ENCODE measurements at places on chromosomes 11 and 22.
A peak's percentile ranks its signal among the peaks of the same experiment; 100 is the strongest.

GRCh38 chr11:117959438-117960149 is 26.6 kb upstream of the IL10RA start:
- no peak for DNase-seq

- DNase-seq = no peak
These were observed 256.5 kb downstream of the CNTN5 start for GRCh38 chr11:99277281-99277680.

DNA sequence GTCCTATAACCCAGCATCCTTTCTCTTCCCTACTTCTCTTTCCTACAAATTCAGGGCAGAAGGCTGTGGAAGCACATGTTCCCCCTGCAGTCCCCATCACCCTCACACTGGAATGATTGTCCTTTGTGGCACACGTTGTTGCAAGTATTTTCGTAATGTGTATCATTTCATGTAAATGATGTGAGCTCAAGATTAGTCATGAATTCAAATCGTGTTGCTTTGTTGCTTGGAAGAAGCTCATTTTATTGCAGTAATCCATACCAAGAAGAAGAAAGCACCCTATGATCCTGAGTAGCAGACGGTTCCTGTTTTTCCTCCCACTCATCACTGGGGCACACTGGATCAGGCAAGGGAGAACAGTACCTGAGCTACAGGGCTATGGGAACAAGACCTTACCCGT is 173.4 kb downstream of the NCAM1 start:
- DNase-seq = no peak

DNA sequence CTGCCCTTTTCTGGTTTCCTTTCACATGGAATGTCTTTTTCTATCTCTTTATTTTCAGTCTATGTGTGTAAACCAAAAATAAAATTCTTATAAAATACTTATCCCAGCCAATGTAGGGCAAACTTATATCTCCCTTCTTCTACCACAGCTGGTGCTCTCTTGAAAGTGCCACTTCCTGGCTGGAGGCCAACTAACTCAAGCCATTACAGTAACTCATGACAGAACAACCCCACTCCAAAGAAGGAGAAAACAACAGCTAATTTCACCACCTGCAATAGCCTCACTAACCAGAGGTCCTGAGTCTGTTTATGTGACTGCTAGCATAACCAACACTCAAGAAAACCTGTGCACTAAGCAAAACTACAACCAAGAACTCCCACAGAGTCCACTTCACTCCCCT is 74.9 kb upstream of the DBX1 start:
- no peak for DNase-seq

GRCh38 chr11:65887723-65888162 is 528 bp downstream of the FIBP start:
- no peak for DNase-seq

- no peak for DNase-seq
These were observed 22.9 kb downstream of the MORC2 start for GRCh38 chr22:30945653-30946052.

DNA sequence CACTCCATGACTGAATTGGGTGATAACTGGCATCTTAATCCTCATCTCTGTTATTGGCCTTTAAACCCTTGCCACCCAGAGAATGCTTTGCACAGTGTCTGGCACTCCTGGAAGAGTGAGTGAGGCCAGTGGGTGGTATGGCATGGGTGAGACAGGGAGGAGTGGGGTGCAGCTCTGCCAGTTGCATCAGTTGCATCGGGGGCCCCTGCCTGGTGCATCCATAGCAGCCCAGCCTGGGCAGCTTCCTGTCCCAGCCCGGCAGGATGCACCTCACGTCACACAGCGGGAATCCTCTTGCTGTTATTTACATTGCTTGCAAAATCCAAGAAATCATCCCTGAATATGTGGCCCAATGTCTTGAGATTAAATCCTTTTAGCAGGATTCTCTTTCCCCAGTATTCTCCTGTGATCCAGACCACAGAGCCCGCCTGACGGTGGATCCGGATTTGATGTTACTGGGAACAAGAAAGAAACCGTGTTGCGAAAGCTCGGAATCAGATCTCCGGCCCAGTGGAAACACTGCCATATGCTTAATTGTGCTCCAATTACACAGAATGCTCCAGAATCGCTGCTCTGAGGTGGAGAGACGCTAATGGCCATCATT is 37.6 kb upstream of the MN1 start:
- DNase-seq = no peak

GRCh38 chr22:49392841-49393510 is 434.7 kb downstream of the BRD1 start:
- DNase-seq = no peak

DNA sequence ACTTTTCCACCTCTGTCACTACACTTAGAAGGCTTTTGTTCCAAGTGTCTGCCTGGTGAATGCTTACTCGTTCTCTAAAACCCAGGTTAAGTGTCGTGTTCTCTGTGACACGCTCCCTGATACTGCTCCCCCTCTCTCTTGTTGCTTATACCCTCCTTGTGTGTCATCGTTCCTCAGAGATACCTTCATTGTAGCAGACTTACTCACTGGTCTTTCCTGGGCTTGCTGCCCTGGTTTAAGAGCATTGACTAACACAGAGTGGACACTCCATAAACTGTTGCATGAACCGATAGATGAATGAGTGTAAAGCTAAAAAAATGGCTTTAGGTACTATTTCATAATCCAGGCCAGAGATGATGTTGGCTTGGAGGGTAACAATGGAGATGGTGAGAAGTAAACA is 171.3 kb downstream of the GRIK4 start:
- DNase-seq = no peak

DNA sequence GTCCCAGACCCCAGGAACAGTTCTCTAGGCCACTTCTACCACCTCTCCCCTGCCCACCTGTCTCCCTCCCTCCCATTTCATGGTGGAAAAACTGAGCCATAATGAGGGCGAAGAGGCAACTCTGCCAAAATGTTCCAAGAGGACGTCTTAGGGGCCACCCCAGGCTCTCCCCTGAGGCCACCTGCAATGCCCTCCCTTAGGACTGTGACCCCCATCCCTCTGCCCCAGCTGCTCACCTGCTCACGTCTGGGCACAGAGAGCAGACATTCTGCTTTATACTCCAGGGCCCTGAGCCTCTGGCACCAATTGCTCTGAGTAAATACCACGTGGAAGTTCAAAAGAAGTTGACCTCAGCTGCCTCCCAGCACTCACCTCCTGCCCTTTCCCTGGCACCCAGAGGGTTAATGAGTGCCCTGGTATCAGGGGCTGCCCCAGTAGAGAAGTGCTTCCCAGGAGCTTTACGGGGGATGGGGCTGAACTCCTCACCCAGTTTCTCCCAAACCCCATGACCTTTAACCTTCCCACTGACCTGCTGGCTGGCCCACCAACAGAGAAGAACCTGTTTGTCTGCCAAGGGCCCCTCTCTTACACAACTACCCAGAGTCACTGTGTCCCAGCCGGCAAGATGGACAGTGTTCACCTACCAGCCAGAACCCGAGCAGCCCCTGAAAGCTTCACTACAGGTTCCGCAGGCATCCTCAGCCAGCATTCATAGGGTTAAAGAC is 627 bp upstream of the APOA5 start:
- no peak for DNase-seq

- no peak for DNase-seq
These were observed 108.5 kb downstream of the TP53I11 start for GRCh38 chr11:44842220-44842619.

DNA sequence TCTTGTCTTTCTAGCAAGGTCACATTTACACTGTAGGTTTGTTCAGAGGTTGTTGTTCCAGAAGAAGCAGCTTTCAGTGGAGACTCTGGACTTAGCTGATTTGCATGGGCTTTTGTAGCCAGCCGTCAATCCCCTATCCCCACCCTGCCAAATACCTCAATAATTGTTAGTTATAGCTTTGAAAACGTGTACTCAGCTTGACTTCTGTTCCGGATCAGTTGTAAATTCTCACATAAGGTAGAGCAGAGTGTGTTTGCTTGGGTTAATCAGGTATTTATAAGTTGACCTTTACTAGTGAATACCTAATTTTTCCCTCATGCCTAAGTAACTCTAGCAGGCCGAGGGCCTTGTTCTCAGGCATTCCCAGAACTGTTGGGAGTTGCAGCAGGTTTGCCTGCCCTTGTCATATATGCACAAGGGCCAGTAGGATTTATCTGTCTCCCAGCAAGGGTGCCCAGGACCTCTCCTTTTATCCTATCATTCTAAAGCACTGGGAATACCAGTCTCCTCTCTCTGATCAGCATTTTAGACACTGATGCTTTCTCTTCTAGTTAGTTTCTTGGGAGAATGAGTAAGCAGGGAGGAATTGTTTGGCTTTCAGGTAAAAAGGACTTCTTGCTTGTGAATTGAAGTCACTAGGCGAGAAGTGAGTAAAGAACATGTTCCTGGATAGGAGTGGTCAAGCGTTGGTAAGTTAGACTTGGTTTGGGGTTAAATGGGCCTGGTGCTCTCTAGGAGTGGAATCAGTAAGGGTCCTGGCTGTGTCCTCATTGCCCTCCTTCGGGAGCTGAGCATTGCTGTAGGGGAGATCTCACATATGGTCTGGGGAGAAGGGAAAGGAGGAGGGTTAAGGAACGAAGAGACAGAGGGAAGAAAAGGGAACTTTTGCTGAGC is 22.1 kb downstream of the STIM1 start:
- DNase-seq = peak; percentile 28

DNA sequence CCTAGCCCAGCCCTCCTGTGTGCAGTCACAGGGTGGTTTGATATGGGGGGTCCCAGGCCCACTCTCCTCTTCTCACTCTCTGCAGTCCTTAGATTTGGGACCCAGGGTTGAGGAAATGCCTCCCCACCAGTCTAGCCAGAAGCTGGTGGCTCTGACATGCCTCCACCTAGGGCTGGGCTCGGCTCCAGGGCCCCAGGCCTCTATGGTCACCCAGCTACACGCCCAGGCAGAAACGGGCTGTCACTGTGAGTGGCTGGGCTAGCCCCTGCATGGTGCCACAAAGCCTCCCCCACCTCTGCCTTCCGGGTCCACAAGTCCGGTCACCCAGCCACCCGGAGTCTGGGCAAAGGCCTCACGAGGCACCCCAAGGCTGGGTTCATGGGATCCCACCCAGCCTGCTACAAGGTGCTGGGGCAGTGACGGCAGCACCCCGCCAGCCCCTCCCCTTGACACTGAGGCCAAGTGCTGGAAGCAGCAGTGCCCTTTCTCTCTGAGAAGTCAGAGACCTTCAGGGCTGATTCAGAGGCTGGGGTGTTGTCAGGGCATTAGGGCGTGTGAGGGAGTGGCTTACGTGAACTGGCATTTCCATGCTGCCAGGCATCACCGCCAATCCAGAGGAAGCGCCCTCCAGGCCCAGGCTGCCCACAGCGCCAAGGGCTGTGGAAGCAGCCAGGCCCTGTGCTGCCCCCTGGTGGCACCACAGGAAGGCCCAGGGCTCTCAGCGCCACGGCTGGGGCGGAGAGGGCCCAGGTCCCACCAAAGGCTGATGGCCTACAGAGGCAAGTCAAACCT is 638 bp upstream of the PITPNM1 start:
- peak; percentile 92 for DNase-seq

- peak; percentile 47 for DNase-seq
These were observed 5.1 kb upstream of the SMPD1 start for GRCh38 chr11:6385046-6385777.

- no peak for DNase-seq
These were observed 13.7 kb upstream of the TSG101 start for GRCh38 chr11:18540207-18541009.

GRCh38 chr11:88101881-88102597 is 73.2 kb downstream of the RAB38 start:
- DNase-seq = no peak

- DNase-seq = no peak
These were observed 14.0 kb upstream of the TYR start for GRCh38 chr11:89163686-89164085.

DNA sequence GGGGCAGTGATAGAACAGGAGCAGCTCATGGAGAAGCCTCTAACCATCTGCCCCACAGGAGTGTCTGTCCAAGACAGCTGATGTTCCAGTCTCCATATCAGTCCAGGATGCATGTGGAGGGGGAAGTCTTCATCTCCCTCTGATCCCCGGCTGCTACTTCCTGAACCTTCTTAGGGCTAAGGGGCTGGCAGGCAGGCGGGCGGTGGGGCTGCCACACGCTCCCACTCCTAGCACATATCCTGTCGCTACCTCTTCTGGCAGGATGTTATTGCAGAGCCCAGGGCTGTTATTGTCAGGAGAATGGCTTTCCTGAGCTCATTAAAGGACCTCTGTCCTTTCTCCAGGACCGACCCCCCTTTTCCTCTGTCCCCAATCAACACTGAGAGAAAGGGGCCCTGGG is 25.4 kb downstream of the LRRC55 start:
- no peak for DNase-seq

DNA sequence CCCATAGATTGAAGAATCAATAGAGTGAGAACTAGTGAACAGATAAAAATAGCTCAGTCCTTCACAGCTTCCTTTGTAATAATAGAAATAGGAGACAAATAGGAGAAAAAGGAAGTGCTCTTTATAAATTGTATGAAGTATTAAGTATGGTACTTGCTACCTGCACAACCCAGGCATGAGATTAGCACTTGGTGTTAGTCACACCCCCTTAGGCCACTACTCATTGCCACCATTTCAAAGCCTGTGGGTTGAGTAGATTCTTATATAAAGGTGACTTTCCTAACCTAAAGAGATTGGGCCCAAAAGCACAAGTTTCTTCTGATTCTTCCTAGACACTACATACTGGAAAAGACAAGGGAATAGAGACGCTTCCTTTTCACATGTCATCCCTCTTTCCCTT is 37.7 kb upstream of the ADORA2A start:
- DNase-seq = no peak

- DNase-seq = no peak
These were observed 10.1 kb upstream of the GAB2 start for GRCh38 chr11:78427615-78428265.

DNA sequence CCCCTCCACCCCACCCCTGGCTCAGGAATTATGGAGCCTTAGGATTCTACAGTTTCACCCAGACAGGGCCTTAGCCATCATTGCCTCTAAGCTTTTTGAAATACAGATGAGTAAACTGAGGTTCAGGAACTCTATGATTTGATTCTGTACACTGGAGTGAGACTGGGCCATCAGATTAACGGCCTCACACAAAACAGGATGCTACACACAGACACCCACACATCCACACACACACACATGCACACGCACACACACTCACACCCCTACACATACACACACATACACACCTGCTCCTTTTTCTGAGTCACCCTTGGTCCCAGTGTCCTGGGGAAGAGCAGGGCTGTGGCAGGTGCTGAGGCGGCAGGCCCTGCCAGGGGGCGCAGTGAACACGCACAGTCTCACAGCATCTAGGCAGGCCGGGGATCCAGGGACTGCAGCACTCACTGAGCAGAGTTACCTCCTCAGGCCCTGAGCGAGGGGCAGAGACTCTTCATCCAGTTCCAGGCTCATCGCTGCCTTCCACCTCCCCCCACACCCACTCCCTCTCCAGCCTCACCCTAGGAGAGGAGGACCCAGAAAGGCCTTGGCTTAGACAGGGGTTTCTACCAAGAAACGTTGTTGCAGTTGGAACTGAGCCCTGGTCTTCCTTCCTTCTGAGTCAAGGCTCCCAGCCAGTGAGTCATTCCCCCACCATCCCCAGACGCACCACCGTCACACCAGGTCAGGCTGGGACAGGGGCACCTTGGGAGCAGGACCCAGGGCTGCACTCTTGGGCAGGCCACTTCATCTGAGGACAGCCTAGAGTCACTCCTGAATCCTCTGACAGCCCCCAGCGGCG is 89.8 kb upstream of the PARVA start:
- DNase-seq = peak; percentile 91

Data from ELF-1 (cell line).